ENCODE measurements at places on chromosomes 2 and 18.

- DNase-seq, result no peak
Observed at GRCh38 chr18:2310886-2311285, 260.4 kb downstream of the METTL4 start.

DNA sequence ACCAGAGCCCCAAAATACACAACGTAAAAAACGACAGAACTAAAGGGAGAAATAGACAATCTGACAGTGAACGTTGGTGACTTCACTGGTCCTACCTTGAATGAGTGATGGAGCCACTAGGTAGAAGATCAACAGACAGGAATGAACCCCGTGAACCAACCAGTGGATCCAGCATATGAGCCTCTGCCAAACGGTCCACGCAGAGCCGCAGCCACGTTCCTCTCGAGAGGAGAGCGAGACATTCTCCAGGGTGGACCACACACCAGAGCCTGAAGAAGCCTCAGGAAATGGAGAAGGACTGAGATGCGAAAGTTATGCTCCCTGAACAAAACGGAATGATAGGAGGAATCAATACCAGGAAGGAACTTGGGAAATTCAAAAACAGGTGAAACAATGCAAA, 178.4 kb downstream of the RTP5 start:
- no peak for DNase-seq

DNA sequence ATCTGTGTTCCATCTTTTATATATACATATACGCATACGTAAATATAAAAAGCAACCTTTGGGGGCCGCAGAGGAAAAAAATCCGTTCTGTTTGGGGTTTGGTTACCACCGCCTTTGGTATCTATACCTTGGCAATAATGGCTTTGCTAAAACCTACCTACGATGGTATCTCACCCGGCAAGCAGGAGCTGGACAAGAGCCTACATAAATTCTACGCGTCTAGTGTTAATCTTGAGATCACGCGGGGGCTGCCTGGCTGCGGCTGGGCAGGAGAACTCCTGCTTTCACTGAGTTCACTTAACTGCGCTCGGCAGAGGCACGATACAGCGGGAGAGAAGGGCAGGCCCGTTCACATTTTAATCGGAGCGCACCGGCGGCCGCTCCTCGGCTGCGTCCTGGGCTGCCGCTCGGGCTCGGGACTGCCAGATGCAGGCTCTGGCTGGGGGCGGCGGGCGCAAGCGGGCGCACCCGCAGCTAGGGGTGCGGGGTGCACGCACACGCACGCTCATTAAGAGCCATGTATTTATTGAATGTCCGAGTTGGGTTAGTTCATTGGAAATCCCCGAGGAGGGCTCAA, 1.7 kb upstream of the POU3F3 start:
- DNase-seq, result no peak

GRCh38 chr2:54813584-54813983, 90.1 kb downstream of the EML6 start:
- DNase-seq, result no peak

DNA sequence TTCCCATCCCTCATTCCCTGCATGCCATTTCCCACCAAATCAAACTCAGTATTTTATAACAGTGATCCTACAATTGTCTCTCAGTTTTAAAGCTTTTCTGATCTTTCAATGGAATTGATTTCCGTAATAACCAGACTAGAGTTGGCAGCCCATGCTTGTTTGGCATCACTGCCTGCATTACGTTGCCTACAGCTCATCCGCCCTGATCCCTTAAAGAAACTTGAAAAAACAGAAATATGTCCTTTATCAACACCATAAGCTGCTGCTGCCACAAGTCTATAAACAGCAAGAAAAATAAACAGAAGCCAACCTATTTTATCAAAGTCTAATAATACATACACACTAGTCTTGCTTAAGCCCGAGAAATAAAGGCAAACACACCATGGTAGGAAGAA, 331.0 kb downstream of the METTL4 start:
- DNase-seq, result no peak

DNA sequence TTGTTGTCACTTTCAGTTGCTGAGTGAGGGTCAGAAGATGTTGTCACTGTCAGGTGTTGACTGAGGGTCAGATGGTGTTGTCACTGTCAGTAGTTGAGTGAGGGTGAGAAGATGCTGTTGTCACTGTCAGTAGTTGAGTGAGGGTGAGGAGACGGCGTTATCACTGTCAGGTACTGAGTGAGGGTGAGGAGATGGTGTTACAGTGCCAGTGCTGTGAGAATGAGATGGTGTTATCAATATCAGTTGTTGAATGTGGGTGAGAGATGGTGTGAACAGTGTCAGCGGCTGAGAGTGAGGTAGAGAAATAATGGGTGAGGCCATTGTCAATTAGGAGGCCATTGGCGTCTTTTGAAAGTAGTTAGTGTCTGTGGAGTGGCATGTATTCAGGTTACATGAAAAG, 1.6 kb upstream of the ATP9B start:
- DNase-seq, result no peak

- no peak for DNase-seq
Observed at GRCh38 chr2:101188683-101189405, 37.7 kb upstream of the TBC1D8 start.

GRCh38 chr2:131509615-131510014, 17.4 kb upstream of the MZT2A start:
- no peak for DNase-seq

DNA sequence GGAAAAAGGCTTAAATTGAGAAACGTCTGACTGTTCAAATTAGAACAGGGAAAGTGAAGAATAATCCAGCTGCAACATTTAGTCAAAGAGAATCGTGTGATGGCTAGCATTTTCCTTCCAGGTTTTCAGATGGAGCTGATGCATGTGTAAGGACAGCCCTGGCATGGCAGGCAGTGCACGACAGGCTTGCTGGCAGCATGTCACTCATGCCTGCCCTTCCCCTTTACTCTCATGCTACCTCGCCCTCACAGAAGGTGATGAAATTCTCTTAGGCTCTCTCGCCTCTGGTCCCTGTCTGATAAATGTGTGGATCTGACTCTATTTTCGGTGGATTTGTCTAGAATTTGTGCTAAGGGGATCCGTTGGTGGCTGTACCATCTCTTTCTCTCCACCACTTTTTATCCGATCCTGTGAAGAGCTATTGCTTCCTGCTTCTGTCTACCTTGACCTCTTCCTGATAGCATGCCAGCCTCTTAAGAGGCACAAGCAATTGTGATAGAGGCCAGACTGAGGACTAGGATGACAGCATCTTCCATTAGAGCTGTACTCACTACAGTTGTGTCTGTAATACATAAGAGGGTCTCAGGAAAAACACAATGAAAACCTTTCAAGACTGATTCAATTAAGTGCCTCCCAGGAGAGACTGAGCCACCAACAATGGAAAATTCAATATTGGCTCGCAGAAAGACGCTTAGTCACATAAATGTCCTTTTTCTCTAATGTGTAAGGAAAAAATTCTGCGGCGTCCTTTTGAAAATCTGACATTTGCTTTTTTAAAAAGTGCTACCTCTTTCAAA, 65.6 kb upstream of the NOSTRIN start:
- DNase-seq, result peak; percentile 40

GRCh38 chr18:73023975-73024374, 156.2 kb upstream of the NETO1 start:
- DNase-seq, result no peak

DNA sequence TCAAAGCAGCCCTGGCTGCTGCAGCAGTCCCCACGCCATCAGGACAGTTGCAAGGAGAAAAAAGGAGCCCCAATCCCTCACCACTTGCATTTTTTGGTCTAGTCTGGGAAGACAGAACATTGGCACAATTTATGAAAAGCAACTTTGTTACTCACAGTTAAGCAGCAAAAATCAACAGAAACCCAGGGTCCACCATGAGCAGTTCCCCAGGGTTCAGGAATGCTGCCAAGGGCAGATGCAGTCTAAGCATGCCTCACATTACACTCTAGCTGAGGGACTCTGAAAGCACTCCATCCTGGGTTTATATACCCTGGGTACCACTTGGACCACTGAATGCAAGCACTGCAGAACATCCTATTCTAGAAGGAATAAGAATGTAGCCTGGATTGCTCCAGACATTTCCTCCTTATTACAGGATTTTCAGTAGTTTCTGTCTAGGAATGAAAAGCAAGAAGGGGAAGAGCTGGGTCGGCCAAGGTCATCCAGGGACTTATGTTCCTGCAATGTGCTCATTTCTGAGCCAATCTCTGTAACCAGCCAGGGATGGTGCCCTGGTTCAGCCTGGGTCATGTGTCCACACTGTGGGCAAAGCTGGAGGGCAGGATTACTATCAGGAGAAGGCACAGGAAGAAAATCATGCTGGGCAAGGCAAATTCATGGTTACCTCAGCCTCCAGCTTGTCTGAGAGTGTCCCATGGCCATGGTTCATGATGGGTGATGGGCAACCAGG, 19.5 kb upstream of the TMEM163 start:
- no peak for DNase-seq

- no peak for DNase-seq
Observed at GRCh38 chr18:55314615-55315237, 273.3 kb downstream of the TCF4 start.

DNA sequence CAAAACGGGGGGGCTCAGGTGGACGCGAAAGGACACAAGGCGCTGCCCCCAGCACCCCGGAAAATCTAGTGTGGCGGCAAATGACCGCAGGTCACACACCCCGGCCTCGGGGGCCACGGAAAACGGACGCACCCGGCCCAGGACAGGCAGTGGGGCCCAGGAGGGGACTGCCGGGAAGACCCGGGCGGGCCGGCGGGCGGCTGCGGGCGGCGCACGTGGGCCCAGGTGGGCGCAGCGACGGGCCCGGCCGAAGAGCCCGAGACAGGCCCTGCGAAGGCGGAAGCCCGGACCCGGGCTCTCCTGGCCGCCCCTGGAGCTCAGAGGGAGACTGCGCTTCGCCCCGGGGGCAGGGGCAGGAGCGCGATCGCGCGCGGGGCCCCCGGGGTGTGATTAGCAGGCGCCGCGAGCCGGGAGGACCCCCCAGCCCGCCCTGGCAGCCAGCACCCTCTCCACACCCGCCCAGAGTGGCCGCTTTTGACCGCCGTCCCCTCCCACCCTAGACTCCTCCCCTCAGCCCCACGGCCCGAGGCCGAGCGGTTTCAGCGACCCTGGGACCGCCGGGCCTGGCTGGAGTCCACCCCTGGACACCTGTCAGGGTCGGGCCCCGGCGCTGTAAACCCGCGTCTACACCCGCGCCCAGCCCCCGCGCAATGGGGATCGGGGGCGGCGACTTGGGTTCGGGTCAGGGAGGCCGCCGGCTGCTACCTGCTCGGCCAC, 773 bp downstream of the MBP start:
- peak; percentile 80 for DNase-seq

- no peak for DNase-seq
Observed at GRCh38 chr2:161158882-161159281, 1.3 kb upstream of the TANK start.

DNA sequence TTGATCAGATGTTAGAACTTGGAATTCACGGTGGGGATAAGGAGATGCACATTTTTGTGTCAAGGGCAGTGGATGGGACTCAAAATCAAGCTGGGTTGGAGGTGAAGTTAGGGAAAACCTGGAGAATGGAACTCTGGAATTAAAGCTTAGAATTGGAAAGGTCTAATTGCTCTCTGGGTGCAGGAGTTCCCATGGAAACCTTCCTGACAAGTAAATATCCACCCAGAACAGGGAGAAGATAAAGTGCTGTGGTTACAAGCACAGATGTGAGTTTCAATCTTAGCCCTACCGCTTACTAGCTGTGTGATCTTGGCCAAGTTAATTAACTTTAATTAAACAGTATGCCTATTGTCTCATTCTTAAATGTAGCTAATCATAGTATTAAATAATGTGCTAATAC, 71.3 kb upstream of the TCF7L1 start:
- DNase-seq, result no peak

GRCh38 chr2:180842461-180842860, 137.9 kb upstream of the UBE2E3 start:
- no peak for DNase-seq

DNA sequence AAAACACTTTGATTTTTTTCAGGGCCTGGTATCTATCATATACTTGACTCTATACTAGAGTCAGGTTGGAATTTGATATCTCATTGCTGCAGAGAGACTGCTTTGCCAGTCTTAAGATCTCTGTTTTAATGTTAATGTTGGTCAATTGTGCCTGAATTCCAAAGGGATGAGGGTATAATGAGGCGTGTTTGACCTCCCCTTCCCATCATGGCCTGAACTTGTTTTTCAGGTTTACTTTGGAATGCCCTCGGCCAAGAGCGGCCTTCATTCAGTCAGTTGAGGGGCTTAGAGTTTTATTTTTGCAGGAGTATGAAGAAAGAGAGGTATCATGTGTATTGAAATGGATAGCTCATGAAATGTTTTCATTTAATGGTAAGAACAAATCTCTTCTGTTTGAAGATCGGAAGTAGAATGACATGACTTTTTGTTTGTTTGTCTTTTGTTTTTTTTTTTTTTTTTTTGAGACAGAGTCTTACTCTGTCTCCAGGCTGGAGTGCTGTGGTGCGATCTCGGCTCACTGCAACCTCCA, 119.0 kb downstream of the KIAA1328 start:
- DNase-seq, result no peak

GRCh38 chr2:73111073-73112025, 1.4 kb downstream of the RAB11FIP5 start:
- DNase-seq, result no peak

GRCh38 chr2:187296869-187297268, 151.2 kb downstream of the CALCRL start:
- no peak for DNase-seq

- DNase-seq, result no peak
Observed at GRCh38 chr2:58834404-58834803, 593.3 kb upstream of the FANCL start.

DNA sequence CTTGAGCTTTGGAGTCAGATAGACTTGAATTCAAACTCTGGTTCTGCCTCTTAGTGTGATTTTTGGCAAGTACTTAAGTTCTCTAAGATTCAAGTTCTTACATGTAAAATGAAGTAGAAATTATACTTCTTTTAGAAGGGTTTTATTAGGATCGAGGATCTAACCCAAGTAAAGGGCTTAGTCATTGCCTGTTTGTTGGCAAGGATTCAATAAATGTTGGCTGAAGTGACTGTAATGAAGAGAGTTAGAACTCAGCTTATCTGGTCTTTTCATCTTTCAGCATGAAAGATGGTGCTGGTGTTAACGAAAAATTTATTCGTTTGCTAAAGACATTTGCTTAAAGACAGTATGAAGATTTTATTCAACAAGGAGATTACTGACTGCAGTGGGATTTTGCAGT, 315.9 kb upstream of the THUMPD2 start:
- no peak for DNase-seq

DNA sequence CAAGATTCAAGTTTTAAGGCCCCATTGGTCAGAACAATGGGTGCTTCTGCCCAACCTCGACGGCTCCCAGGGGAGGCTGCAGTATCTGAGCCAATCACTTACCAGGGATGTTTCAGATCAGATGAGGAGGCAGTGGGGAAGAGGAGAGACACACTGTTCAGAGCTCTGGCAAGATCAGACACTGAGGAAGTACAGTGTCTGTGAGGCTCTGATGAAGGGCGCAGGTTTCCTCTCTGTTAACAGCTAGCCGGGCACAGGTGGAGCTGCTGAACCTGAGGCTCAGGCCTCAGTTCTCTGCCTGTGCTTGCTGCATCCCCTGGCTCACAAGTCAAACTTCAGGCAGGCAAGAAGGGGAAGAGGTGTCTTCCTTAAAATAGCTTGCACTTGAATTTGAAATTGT, 69.7 kb downstream of the TPO start:
- peak; percentile 4 for DNase-seq

- no peak for DNase-seq
Observed at GRCh38 chr2:6337472-6337820, 528.3 kb downstream of the CMPK2 start.
